ENCODE measurements at places on chromosomes 1 and 21. TPM values are rescaled to one million over a fixed set of nuclear protein-coding genes. Genes with fewer than 3 reads are reported as not detected.

CASQ1 gene
- 1.7 TPM for total RNA-seq

CD1E gene
- total RNA-seq = not detected

CFHR4 gene
- total RNA-seq = not detected

HSD3B2 gene
- not detected for total RNA-seq

VSIG8 gene
- total RNA-seq = not detected

UTP11 gene
- total RNA-seq = 28.0 TPM

DNA sequence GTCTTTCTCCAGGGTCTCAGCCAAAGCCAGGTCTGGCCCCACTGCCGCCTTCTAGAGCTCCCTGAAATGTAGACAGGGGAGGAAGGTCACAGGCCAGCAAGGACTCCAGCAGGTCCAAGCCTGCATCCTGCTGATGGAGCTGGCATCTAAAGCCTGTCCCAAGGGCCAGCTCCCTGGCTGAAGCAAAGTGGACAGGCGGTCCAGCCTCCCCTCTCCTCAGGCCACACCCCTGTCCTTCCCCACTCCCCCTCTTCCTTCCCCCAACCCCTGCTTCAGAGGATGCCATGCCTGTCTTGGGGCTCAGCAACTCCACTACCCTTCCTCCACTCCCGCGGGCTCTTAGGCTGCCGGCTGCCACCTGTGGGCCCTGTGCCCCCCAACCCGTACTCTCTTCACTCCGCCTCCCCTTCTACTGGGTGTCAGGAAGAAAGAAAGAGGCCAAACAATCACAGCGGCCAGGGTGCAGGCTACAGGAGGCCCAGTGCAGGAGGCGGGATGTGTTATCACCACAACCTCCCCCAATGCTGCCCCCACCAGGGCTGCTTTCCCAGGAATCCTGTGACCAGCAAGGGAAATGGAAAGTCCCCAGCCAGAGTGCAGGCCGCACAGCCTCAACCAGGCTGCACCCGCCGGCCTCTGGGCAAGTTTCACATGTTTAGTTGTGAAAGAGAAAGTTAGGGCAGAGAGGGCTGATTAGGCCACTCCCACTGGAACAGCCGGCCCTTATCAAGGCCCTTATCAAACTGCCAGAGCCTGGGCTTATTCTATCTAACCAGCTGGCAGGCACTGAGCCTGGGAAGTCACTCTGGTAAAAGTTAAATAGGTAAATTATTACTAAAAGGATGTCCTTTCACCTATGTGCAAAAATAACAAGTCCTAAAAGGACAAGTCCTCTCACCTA is 34.1 kb downstream of the ACOT7 start:
- H3K4me3 ChIP-seq = peak overlapping the region; percentile 1
- H3K27ac ChIP-seq = peak overlapping the region; percentile 65
- no peaks in the 10 kb centered on the region for H3K36me3 ChIP-seq
- H3K4me1 ChIP-seq = peaks cover 7% of the 10 kb centered on the region

- H3K27ac ChIP-seq = peak overlapping the region; percentile 73
- peaks cover 20% of the 10 kb centered on the region for H3K4me1 ChIP-seq
- peaks cover 5% of the 10 kb centered on the region for H3K27me3 ChIP-seq
- DNase-seq = no peak
- no peaks in the 10 kb centered on the region for H3K36me3 ChIP-seq
- H3K4me3 ChIP-seq = no peak overlapping the region
Observed at GRCh38 chr1:30749691-30750583, 7.6 kb downstream of the LAPTM5 start.

DNA sequence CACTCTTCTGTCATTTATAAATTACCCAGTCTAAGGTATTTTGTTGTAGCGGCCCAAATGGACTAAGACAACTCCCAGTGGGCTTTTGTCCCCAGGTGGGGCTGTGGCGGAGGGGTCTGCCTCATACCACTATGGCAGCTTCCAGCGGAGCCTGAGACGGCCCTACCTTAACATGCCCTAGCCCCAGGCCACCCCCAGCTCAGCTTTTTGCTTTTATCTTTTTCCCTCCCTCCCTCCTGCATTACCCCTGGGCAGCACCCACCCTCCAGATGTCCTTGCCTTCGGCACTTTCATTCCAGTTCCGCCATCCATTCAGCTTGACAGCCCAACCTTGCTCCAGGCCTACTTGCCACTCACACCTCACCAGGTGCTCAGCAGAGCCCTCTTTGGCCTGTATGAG is 307.3 kb downstream of the PTPRU start:
- no peaks in the 10 kb centered on the region for H3K4me1 ChIP-seq
- no peaks in the 10 kb centered on the region for H3K27me3 ChIP-seq
- H3K36me3 ChIP-seq = no peaks in the 10 kb centered on the region
- no peak overlapping the region for H3K4me3 ChIP-seq

- H3K4me1 ChIP-seq = no peaks in the 10 kb centered on the region
- H3K4me3 ChIP-seq = no peak overlapping the region
- DNase-seq = no peak
- H3K36me3 ChIP-seq = no peaks in the 10 kb centered on the region
- H3K27ac ChIP-seq = no peak overlapping the region
Observed at GRCh38 chr1:28428012-28428411, 58.5 kb downstream of the PHACTR4 start.

- peak overlapping the region; percentile 11 for H3K27ac ChIP-seq
- H3K4me1 ChIP-seq = no peaks in the 10 kb centered on the region
- no peaks in the 10 kb centered on the region for H3K36me3 ChIP-seq
Observed at GRCh38 chr1:180966312-180966711, 53.6 kb downstream of the KIAA1614 start.

GRCh38 chr1:15727866-15728534 is 8.1 kb upstream of the SLC25A34 start:
- H3K36me3 ChIP-seq = peaks cover 100% of the 10 kb centered on the region
- H3K4me1 ChIP-seq = peaks cover 19% of the 10 kb centered on the region
- H3K4me3 ChIP-seq = no peak overlapping the region
- H3K27ac ChIP-seq = no peak overlapping the region

GRCh38 chr1:162077648-162078299 is 8.3 kb downstream of the NOS1AP start:
- DNase-seq = no peak
- H3K4me3 ChIP-seq = no peak overlapping the region
- peaks cover 9% of the 10 kb centered on the region for H3K36me3 ChIP-seq
- no peak overlapping the region for H3K27ac ChIP-seq

GRCh38 chr21:41361786-41362604 is at the start of gene MX2:
Gene MX2 (plus strand): TSS chr21:41362027. CDS start chr21:41376907, 14,880 bp downstream.
- DNase-seq = peak; percentile 86
- peak within 1 kb of the TSS; percentile 86 for H3K27ac ChIP-seq
- H3K27me3 ChIP-seq = no peaks in the 10 kb centered on the region
- peak within 1 kb of the TSS; percentile 23 for H3K4me3 ChIP-seq

GRCh38 chr1:33656467-33657005 is 184.1 kb downstream of the ZSCAN20 start:
- no peaks in the 10 kb centered on the region for H3K36me3 ChIP-seq
- H3K27ac ChIP-seq = no peak overlapping the region
- H3K27me3 ChIP-seq = no peaks in the 10 kb centered on the region
- H3K4me1 ChIP-seq = no peaks in the 10 kb centered on the region
- DNase-seq = no peak

- H3K4me1 ChIP-seq = peaks cover 21% of the 10 kb centered on the region
- no peak for DNase-seq
- no peaks in the 10 kb centered on the region for H3K27me3 ChIP-seq
- no peak overlapping the region for H3K27ac ChIP-seq
- no peak overlapping the region for H3K4me3 ChIP-seq
Observed at GRCh38 chr1:181134543-181135436, 46.3 kb downstream of the IER5 start.

DNA sequence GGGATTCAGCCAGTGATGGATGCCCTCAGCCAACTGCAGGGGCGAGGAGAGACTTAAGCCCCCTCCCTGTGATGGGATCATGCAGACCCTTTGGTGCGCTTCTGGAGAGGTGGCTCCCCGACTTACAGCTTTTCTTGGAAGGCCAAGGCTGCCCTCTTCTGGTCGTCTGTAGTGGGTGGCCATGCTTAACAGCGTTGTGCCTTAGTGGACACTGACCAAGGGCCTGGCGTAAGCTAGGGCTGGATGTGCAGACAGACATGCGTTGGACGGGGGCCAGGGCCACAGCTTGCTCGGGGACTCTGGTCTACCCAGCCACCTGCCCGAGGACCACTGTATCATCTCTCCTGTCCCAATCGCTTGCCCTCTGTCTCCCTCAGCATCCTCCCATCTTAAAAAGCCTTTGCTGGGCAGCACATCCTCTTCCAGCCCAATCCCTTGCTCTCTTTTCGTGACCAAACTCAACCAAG is 5.5 kb downstream of the AZIN2 start:
- no peaks in the 10 kb centered on the region for H3K36me3 ChIP-seq
- peak; percentile 84 for DNase-seq
- no peak overlapping the region for H3K4me3 ChIP-seq
- H3K27me3 ChIP-seq = no peaks in the 10 kb centered on the region
- H3K27ac ChIP-seq = no peak overlapping the region

DNA sequence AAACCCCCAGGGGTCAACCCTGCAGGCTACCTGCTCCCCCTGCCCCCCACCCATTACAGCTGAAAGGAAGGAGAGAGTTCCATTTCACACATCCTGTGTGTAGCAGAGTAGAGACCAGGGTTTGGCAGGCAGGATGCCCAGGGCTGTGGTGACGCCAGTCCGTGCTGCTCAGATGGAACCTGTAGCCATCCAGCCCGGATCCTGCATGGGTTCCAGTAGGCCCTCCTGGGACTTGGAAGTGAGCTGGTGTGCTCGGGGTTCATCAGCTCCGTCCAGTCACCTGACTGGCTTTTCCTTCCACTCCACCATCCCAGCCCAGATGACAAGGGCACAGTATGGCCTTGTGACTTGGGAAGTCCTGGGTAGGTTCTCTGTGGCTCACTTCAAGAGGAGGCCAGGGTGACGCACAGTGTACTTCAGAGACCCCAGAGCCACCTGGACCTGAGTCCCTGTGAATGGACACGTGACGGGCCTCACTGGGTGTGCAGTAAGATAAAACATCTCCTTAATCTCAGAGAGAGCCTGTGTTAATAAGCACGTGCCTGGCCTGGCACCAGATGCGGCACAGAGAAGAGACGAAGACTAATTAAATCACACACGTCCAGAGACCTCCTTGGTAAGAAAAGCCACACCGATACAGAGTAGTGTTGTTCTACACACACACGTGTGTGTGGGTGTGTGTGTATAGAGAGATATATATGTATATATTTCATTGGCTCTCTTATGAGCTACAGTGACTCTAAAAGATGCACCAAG is 16.0 kb downstream of the ITPKB start:
- no peak overlapping the region for H3K27ac ChIP-seq
- peaks cover 52% of the 10 kb centered on the region for H3K4me1 ChIP-seq
- no peaks in the 10 kb centered on the region for H3K27me3 ChIP-seq
- no peak for DNase-seq
- H3K4me3 ChIP-seq = no peak overlapping the region

DNA sequence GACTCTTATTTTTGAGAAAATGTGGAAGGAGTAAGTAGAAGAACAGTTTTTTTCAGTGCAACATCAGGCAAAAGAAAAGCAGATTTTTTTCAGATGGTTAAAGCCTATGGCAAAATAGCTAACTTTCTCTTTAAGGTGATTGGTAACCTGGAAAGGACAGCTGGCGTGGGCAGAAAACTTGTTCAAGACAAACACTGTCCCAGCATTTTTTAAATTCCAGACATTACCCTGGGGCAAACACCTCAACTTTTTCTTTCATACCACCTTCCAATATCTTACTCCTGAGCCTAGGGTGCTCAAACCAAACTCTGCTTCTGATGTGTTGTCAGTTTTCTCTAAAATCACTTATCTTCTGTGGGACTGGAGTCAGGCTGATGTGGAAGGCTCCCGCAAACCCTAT is 2.7 kb upstream of the LEPR start:
- H3K27ac ChIP-seq = no peak overlapping the region
- DNase-seq = no peak
- H3K4me1 ChIP-seq = no peaks in the 10 kb centered on the region
- no peak overlapping the region for H3K4me3 ChIP-seq

DNA sequence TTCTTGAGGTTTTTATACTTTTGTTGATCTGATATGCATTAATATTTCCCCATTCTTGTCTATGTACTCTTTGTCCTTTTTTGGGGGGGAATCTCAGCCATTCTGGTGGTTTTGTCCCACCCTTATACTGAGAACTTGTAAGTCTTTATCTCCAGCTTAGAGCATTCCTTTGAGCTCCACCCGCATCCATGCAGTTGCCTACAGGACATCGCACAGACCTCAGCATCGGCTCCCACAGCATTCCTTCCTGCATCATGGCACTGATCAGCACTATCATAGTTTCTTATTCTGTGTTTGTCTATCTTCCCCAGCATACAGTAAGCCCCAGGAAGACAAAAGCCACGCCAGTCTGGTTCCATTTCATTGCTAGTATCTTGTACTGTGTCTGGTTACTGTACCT is 33.0 kb downstream of the HHAT start:
- no peak for DNase-seq
- H3K36me3 ChIP-seq = no peaks in the 10 kb centered on the region
- no peaks in the 10 kb centered on the region for H3K27me3 ChIP-seq

DNA sequence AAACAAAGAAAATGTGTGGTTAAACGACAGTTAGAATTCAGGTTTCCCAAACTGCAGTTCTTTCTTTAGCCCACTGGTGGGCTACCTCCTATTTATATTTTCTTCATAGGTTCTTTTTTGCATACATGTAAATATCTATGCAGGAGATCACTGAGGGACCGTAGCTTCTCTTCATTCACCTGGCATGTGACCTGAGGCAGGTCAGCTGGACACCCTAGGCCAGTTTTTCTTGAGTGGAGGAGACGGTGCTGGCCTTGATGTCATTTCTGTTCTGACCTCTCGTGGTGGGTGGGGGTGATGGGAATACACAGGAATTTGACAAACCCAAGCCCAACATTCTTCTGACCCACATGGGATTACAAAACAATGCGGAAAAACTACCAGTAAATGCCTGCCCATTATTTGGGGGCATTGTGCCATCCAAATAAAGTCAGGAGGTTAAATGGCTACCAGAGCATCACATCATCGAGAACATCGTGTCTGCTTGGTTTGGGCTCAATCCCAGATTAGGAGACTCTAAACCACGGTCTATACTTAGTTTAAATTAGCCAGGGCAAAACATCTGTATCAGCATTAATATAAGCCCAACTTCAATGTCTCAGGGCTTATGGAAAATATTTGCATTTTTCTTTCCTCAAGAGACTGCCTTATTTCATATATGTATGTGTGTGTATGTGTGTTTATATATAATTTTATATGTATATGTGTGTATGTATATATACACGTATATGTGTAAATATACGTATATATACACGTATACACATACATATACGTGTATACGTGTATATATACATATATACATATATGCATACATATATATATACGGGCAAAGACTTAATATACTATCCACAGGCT is 7.4 kb upstream of the IRF2BP2 start:
- H3K27me3 ChIP-seq = no peaks in the 10 kb centered on the region

DNA sequence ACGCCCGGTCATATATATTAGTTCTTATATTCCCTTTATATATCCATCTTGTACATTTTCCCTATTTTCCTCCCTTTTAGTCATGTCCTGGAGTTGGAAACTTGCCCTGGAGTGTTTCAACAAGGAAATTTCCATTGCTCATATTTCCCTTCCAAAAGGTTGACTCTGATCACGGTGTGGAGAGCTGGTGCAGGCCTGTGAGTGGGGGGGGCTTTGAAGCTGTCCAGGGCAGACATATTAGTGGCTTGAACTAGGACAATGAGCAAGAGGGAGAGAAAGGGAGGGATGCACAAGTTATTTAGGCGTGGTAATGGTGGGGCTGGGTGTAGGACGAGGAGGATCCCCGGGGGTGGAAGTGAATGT is 30.4 kb upstream of the TMEM61 start:
- DNase-seq = no peak
- H3K4me3 ChIP-seq = no peak overlapping the region
- peak overlapping the region; percentile 84 for H3K27ac ChIP-seq
- H3K36me3 ChIP-seq = no peaks in the 10 kb centered on the region
- no peaks in the 10 kb centered on the region for H3K27me3 ChIP-seq
- H3K4me1 ChIP-seq = peaks cover 7% of the 10 kb centered on the region

Measured in tibial nerve (tissue), 4 donors.